DMS53 (cell line): ENCODE measurements at places on chromosomes 1 and 21.
A peak's percentile ranks its signal among the peaks of the same experiment; 100 is the strongest.

GRCh38 chr21:44818640-44819011, 764 bp upstream of the SUMO3 start:
- DNase-seq, result no peak

- DNase-seq, result no peak
These were observed 19.9 kb downstream of the PLXNA2 start for GRCh38 chr1:208224192-208224713.

DNA sequence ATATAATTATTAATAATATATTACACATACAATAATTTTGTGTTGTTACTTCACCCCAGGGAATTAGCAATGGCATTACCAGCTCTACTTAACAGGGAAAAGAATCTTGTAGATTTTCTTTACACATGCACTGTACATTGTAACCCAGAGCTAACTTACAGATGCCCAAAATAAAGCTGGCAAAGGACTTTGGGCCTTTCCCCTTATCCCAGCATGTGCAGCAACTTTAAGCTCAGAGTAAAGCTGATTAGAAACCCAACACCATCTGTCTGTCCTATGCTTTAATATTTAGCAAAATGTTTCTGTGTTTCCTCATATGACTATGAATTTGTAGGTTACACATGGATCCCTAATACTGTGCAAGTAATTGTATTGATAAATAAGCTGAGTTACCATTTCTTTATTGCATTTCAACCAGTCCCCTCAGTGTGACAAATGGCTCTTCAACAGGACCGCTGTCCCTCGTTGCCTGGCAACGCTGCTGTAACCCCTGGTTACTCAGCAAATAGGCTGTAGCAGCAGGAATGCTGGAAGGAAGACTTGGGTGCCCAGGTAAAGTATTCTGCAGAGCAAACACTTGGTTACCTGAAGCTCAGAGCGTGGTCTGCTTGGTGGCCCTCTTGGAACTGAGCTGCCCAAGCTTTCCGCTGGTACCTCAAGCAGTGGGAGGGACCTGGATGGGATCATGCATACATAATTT, at the start of gene USH2A:
Gene USH2A (minus strand): TSS at position 628 of the 700 bp plus-strand sequence. CDS start 1,112 bp downstream, outside the sequence.
- DNase-seq, result peak; percentile 94

DNA sequence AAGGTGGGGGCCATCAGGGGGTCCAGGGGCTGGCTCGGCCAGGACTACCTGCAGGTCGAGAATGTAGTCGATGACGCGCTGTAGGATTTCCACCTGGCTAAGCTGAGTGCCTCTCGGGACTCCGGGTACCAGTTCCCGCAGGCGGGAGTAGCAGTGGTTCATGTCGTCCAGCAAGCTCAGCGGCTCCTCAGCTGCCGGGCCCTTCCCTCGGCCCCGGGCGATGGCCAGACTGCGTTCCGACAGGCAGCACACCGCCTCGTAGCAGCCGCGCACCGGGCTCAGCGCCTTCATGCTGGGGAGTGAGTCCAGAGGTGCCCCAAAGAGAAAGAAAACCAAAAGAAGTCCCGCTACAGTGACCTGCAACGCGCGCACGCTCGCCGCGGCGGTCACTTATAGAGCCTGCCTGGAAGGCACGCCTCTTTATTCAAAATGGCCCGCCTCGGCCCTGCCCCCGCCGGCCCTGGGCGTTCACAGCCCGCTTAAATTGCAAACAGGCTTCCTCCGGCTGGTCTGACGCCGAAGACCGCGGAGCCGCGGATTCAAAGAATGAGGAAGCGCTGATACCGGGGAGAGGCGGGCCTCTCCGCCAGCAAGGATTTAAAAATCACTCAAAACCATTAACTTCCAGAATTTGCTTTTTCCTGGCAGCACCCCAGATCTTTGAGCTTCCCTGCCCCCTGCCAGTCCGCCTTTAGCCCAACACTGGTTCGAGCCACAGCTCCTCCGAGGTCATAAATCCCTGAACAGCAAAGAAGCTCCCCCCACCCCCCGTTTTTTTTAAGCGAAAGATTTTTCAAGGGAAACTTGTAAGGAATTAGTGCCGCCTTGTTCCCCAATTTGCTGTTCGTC, at the start of gene ID3:
Gene ID3 (minus strand): TSS at position 366 of the 849 bp plus-strand sequence. CDS start 75 bp downstream, at position 291.
- DNase-seq, result peak; percentile 99

DNA sequence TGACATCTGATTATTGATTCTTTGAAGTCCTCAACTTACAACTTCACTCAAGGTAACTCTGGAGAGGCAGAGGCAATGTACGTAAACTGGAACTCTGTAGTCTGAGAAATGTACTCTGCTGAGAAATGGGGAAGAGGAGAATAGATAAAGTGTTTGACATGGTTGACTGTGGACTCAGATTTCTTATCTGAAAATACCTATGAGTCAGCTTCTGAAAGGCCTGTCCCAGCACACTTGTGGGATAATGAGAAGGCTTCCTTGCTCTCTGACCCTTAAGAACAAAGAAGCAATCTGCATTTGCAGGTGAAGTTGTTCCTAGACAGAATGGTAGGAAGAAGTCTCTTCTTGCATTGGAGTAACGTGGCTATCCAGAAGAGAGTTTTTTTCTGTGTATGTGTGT, 1573.5 kb downstream of the BRINP3 start:
- DNase-seq, result no peak

- no peak for DNase-seq
These were observed 277.3 kb downstream of the KAZN start for GRCh38 chr1:14875524-14876509.

DNA sequence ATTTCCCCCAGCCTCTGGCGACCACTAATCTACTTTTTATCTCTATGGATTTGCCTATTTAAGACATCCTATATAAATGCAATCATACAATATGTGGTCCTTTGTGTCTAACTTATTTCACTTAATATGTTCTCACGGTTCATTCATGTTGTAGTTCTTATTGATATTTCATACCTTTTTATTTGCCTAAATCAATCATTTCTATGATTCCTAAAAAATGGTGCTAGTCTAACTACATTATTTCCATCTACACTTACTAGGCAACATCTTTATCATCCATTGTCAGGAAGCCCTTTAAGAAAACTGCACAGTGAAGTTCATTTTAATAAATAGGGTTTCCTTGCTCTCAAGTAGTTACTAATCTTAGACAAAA, 380 bp upstream of the FBXO28 start:
- no peak for DNase-seq

GRCh38 chr1:6185635-6186382, 5.7 kb upstream of the CHD5 start:
- peak; percentile 68 for DNase-seq

GRCh38 chr1:183634429-183635065, 1.0 kb downstream of the ARPC5 start:
- peak; percentile 30 for DNase-seq

DNA sequence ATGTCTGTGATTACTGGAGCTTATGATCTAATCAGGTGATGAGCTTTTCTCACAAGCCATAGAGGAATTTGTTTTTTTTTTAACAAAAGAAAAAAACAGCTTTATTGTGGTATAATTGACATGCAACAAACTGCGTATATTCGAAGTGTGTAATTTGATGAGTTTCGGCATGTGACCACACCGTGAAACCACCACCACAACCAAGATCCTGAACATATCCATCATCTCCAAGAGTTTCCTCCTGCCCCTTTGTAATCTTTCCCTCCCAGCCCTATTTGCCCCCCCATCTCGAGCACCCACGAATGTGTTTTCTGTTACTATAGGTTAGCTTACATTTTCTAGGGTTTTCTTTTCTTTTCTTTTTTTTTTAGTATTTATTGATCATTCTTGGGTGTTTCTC, 4.7 kb downstream of the PGBD2 start:
- no peak for DNase-seq

- DNase-seq, result no peak
These were observed 1.1 kb upstream of the THEM5 start for GRCh38 chr1:151854658-151855057.

- DNase-seq, result no peak
These were observed 52.8 kb upstream of the USP25 start for GRCh38 chr21:15676935-15677334.

- DNase-seq, result no peak
These were observed 9.9 kb upstream of the HAO2 start for GRCh38 chr1:119358636-119359035.

DNA sequence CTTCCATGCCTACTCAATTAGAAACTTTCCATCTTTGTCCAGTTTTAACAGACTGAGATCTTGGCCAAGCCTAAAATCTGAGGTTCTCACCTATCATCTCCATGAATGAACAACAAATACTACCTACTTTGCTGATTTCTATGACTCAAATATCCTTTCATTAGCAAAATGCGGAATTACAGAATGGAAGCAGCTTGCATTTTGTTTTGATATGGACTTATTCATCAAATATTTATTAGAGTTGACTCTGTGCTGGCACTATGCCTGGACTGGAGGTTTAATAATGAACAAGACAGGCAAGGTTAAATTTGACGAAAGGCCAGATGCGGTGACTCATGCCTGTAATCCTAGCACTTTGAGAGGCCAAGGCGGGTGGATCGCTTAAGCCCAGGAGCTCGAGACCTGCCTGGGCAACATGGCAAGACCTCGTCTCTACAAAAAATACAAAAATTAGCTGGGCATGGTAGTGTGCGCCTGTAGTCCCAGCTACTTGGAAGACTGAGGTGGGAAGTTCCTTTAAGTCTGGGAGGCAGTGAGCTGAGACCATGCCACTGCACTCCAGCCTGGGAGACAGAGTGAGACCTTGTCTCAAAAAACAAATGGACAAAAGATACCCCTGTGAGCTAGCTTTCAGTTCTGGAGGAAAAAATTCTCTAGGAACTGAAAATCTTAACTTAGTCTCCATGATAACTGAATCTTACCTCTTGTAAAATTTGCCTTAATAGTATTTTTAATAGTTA, 29.4 kb upstream of the SOD1 start:
- peak; percentile 76 for DNase-seq

DNA sequence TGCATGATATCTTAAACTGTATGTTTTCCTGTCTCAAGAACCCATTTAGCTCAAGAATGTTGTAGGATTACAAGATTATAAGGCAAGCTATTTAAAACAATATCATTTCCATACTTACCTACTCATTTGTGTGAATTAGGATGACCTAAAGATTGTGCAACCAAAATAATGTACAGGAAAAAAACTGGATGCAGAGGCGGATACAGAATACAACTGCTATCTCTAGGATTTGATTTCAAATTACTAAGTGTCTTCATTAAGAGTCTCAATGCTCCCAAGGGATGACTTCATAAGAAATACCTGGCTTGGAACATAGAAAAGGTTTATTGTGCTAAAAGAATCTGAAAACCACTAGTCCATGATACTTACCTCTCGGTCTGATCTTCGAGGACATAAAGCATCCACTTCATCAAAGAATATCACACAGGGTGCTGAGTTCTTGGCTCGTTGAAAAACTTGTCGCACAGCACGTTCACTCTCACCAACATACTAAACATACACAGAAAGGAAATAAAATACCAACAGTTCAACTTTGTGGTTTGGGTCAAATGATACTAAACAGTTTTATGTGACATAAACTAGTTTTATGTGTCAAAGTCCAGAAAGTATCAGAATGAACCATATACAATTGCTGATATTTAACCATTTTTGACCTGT, 54.9 kb downstream of the NVL start:
- no peak for DNase-seq

GRCh38 chr1:97764991-97765390, 155.8 kb downstream of the DPYD start:
- DNase-seq, result no peak

DNA sequence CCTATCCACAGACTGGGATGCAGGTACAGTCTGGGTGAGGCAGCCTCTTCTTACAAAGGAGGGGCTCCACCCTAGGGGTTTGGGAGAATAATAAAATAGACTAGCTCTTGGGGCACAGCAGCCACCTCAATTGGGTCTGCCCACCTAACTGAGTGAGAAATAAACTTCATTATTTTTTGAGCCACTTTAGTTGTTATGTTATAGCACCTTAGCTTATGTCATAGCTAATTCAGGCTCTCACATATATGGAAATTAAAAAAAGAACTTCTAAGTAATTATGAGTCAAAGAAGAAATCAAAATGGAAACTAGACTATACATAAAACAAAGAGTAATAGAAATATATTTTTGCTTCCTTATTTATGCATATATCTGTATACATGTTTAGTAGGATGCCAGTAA, 318.5 kb upstream of the B3GALT2 start:
- DNase-seq, result no peak

DNA sequence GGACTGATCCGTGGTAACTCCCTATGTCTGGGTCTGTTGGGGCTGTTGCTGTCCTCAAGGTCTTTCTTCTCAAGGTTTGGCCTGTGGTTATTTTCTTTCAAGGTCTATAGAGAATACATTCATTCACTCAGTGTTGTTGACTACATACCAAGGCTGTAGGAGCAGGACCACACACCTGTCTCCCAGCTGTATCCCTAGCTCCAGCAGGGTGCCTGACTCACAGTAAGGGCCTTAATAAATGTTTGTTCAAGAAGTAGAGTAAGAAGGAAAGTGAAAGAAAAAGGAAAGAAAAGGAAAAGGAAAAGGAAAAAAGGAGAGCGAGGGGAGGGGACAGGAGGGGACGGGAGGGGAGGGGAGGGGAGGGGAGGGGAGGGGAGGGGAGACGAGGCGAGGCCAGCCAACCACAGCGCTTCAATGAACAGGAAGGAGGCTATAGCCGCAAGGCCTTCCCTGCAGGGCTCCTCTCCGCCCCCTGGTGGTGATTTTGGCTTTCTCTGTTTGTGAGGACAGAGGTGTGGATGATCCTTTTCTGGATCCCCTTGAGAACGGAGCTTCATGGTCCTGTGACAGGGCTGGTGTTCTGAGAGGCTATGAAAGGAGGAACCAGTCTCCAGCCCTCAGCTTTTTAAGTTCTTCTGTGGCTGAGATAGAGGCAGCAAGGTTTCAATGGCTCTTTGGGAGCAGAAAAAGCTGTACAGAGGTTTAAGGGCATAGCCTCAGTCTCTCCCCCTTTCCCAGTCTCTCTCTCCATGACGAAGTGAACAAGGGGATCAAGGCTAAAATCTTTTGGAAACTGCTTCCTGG, 30.6 kb upstream of the LCE5A start:
- peak; percentile 77 for DNase-seq

- no peak for DNase-seq
These were observed 647.0 kb downstream of the PLPP3 start for GRCh38 chr1:55932402-55932801.

GRCh38 chr21:31660259-31660565, 719 bp downstream of the SOD1 start:
- DNase-seq, result no peak
